ENCODE measurements at places on chromosomes 1 and 21.

DNA sequence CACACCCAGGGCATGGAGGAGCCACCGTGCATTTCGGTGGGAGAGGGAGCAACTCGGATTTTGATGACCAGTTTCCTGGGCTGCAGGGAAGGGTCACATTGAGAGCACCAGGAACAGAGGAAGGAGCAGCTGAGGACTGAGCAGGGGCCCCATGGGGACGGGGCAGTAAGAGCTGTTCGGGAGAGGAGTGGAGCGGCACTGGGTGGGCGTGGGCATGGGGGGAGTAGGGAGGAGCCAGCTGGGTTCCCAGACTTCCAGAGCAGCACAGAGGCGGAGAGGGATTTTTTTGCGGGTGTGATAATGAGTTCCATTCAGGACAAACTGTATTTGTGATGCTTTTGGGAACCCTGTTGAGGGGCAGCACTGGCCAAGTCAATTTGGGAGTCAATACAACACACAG lies 17.4 kb upstream of the GPR153 start:
- DNase-seq: no peak

DNA sequence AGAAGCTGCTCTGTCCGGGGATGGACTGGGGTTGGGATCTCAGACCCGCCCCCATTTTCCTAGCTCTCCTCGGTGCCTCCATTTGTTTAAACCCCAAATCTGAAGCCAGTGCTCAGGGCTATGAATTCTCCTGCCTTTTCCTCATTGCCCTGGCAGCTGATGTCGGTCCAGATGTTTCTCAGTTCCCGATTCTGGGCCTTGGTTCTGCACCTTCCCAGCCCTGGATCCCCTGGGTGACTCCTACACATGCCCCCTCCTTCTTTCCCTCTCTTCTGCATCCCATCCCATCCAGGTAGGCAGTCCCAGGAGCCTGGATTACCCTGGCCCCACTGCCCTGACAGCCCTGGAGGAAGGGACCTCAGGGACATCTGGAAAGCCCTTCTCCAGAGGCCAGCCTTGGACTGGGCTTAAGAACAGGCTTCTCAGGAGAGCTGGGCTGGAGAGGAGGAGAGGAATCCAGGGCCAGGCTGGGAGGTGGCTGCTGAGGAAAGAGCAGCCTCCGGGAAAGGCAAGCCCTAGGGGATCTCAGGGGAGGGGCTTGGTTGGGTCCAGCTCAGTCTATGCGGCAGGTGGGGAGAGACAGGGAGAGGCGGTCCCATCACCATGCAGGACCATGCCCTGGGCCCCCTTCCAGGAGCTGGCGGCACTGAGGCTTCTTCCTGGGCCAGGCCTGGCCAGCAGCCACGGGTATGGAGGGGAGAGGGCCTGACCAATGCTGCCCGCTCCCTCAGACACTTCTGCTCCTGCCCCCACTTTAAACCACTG lies 6.8 kb upstream of the EPS8L3 start:
- no peak for DNase-seq

DNA sequence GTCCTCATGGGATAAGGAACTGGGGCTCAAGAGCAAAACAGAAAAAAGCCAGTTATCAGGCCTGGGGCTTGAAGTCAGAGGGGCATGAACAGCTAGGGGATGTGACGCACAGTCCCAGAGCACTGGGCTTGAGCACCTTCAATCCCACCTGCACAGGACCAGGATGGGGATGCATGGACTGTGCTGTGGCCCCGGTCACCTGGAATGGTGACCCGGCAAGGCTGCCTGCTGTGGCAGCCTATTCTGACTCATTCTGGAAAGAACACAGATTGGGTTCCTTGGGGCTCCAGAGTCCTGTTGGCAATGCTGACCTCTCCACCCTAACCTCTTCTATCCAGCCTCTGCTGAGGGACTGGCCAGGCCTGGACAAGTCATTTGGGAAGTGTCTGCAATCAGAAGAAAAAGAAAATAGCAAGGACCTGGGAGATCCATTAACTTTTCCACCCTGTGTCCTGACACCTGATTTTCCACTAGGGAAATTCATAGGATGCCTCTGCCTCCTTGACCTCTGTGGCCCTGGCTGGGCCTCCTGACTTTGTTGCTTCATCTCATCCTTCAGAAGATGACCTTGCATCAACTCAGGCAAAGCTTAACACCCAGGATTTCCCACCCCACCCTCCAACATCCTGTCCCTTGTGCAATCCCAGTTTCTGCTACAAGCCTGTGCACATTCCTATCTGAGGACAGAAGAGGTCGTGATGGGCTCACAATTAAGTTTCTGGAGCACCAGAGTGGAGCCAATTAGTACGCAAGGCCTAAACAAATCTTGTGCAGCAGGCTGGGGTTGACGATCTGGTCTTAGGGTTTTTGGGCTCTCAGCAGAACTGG lies 17.9 kb upstream of the FMOD start:
- DNase-seq: no peak

DNA sequence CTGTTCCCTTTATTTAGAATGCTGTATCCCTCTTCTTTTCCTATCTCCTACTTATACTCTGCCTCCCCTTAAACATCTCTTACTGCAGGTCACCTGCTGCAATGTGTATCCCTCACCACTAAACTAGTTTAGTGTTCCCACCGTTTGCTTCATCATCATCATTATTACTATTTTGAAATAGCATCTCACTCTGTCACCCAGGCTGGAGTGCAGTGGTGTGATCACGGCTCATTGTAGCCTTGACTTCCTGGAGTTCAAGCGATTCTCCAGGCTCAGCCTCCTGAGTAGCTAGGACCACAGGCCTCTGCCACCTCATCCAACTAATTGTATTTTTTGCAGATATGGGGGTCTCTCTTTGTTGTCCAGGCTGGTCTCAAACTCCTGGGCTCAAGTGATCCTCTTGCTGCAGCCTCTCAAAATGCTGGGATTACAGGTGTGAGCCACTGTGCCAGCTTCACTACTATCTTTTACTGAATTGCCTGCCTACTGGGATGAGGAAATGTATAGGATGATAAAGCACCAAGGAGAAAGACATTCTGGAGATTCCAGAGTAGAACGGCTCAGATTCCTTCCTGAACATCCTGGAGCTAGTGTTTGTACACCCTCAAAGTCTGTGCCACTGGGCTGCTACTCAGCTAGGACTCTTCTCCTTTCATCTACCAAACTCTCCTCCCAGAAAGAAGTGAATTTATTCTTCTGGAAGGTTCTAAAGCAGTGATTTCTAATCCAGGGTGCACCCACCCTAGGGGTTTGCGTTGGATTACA lies 8.6 kb upstream of the IFNAR1 start:
- no peak for DNase-seq

DNA sequence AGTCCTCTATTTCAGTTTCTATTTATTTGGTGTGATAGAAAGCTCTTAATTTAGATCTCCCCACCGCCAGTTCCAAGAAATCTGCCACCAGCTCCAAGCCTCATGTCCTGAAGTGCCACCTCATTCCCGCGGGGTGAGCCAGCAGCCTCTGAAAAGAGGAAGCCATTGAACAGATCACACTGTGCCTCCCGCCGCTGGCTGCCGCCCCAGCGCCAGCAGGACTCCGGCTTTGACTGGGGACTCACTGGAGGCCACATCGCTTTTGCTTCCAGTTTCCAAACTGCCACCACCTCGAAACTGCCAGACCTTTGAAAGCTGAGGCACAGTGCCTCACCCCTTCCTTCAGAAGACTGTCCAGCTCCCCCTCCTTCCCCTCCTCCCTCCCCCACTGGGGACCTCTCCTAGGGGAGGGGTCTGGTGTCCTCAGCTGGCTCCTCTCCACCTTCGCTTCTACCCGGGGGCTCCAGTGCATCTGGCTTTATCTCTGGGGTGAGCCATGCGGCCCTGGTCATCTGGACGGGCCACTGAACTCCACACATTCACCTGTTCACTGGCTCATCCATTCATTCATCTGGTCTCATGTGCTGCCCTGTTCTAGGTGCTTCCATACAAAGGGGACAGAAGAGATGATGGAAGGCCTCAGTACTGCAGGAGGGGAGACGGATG lies 58.9 kb downstream of the VPS26C start:
- peak; percentile 48 for DNase-seq

DNA sequence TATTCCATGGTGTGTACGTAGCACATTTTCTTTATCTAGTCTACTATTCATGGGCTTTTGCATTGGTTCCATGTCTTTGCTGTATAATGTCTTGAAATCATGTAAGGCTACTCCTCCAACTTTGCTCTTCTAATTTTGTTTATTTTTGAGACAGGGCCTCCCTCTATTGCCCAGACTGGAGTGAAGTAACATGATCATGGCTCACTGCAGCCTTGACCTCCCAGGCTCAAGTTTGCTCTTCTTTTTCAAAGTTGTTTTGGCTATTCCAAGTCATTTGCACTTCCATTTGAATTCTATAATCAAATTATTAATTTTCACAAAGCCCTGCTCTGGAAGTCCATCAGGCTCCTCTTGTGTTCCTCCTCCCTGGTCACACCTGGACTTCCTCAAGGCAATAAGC lies 90.2 kb upstream of the SGIP1 start:
- DNase-seq: no peak

GRCh38 chr1:34320053-34320669 lies 143.5 kb downstream of the C1orf94 start:
- DNase-seq: no peak

- DNase-seq: no peak
Measured at GRCh38 chr1:181730606-181731005, 247.3 kb downstream of the CACNA1E start.

GRCh38 chr1:163538667-163539066 lies 216.9 kb downstream of the NUF2 start:
- DNase-seq: no peak

DNA sequence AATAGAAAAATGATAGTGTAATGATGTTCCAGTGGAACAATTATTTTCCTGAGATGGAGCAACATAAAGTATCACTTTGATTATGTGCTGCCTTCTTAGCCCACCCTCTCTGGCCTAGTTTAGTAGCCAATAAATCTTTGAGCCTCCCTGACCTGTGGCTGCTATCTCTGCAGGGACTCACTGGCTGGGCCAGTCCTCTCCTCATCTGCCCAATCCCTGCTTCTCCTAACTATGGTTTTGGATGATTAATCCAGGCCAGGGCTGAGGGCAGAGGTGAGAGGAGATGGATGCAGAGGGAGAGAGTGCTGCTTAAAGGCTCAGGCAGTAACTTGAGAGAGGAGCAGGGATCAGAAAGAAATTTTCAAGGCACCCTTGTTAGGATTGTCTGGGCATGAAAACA lies 89.0 kb upstream of the CD34 start:
- no peak for DNase-seq

DNA sequence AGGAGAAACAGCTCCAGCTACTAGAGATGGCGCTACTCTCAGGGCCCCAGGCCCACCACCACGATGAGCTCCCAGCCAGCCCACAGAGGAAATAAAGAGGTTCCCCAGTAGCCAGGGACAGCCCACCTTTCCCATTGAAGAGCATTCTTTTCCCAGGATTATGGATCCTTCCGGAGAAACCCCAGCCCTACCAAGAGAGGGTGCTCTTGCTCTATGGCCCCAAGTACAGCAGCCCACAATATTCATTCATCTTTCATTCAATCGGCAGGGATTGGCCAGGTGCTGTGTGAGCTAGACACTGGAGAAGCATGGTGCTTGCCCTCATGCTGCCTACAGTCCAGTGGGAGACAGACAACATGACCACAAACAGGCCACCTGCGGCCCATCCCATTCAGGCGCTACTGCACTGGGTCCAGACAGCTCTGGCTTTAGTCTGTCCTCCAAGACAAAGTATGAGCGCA lies 29.9 kb downstream of the PMVK start:
- DNase-seq: no peak

DNA sequence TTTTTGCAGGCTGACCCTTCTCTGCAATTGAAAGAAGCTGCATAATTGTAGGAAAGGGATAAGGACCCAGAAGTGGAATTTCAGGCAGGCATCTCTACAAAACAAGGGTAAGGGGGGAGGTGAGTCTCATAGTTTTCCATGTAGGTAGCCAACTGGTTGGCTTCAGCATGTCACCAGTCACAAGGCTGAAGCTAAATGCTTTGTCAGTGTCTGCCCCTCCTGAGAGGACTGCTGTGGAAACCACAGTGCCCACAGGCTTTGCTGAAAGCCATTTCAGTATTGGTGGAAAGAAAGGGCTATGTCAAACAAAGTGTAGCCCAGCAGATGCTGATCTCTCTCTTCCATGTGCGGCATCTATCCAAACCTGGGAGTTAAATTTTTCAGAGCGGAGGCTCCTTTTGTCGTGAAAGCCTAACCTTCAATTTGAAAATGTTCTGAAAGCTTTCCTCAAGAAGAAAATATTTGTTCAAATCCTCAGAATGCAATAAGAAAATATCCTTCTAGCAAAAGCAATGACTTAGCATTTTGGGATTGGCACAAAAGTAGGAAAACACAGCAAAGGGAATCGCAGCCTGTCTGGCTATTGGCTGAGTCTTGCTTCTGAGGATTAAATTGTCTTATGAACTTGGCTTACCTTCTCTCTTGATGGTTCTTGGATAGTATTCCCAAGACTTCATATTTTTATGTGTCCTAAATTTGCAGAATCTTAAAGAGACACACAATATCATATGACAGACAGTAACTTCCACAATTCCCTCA lies 591.7 kb downstream of the PLPP3 start:
- no peak for DNase-seq

DNA sequence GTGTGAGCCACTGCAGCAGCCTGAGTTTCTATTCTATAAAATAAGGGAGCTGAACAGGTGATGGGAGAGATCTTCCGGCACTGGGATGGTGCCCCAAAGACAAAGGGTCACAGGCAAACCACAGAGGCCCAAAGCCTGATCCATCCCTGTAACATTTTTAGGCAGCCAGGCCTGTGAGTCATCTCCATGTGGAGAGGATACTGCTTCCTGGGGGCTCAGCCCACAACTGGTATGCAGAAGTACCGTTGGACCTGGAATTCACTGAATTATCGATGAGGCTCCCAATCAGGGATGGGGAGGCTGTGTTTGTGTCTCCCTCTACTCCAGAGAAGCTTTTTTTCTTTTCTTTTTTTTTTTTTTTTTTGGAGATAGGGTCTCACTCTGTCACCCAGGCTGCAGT lies 48.8 kb upstream of the WASF2 start:
- DNase-seq: no peak

DNA sequence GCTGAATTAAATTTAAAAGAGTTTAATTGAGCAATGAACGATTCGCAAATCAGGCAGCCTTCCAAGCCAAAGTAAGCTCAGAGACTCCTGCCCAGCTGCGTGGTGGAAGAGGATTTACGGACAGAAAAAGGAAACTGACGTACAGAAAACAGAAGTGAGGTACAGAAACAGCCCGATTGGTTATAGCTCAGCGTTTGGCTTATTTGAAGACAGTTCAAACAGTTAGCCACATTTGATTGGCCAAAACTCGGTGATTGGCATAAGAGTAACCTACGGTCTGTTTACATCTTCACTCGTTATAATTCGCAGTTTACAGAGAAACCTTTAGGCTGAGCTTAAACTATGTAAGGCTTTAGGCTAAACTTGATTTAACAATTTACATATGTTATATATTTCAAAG lies 46.9 kb downstream of the CR1L start:
- DNase-seq: no peak

DNA sequence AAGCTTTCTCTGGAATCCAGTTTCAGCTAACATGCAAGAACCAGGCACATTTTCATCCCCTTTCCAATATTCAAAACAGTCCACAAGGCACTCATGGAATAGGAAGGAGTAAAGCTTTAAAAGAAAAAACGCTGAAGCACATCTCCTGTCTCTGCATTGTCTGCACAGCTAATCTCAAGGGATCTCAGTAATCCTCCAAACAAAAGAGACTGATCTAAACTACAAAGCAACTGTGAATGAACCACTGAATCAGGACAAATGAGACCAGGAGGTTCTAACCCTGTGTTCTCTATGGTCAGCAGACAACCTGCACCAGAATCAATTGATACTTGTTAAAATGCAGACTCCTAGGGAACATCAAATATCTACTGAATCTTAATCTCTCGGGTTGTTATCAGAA lies 399.0 kb downstream of the HHAT start:
- no peak for DNase-seq
